ENCODE measurements at places on chromosomes 16 and 17.

- DNase-seq = peak; percentile 46
Observed at GRCh38 chr16:67013823-67014633, 14.9 kb upstream of the CBFB start.

GRCh38 chr17:8152112-8152775 lies at the start of gene PER1:
Gene PER1 (minus strand): TSS chr17:8152404. CDS start chr17:8150706, 1,698 bp downstream.
- peak; percentile 52 for DNase-seq

DNA sequence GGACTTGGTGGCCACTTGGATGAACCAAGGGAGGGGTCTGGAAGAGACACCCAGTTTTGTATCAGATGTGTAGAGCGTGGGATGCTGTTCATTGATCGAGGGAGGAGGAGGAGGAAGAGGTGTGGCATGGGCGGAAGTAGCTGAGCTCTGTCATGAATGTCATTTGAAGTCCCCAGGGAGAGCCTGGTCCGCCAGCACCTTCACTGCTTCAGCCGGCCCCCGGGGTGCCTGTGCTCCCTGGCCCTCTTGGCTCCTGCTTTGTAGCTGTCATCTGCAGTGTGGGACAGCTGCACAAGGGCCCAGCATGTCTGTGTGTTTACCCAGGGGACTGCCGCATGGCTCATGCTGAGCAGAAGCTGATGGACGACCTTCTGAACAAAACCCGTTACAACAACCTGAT lies 75.4 kb upstream of the RBL2 start:
- DNase-seq = no peak

GRCh38 chr17:81411305-81411704 lies 16.0 kb downstream of the BAHCC1 start:
- DNase-seq = no peak

DNA sequence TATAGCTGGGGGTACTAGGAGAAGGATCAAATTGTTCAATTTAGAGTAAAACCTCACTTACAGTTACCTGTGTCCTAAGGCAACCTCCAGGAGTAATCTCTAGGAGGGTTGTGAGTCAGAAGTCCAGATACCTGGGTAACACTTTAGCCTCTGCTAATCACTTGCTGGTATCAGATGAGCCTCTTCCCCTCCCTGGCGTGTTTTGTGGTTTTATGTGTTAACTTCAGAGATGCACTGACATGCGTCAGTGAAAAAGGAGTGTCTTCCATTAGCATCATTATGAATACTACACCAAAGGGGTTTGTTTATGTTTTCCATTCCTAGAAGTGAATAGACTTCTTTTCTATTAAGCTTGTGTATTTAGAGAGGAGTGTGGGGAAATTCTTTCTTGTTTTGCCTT lies 208.2 kb downstream of the FTO start:
- no peak for DNase-seq
